ENCODE measurements at places on chromosomes 16 and 17. TPM values are rescaled to one million over a fixed set of nuclear protein-coding genes. Genes with fewer than 3 reads are reported as not detected.

The STAT5B gene
- total RNA-seq: 48.3 TPM

The CFAP119 gene
- 18.5 TPM for total RNA-seq

- H3K4me3 ChIP-seq: no peak overlapping the region
- no peak for DNase-seq
- H3K27me3 ChIP-seq: peaks cover 3% of the 10 kb centered on the region
- peaks cover 11% of the 10 kb centered on the region for H3K4me1 ChIP-seq
- H3K27ac ChIP-seq: peak overlapping the region; percentile 43
Observed at GRCh38 chr16:84034516-84034915, 8.1 kb downstream of the SLC38A8 start.

DNA sequence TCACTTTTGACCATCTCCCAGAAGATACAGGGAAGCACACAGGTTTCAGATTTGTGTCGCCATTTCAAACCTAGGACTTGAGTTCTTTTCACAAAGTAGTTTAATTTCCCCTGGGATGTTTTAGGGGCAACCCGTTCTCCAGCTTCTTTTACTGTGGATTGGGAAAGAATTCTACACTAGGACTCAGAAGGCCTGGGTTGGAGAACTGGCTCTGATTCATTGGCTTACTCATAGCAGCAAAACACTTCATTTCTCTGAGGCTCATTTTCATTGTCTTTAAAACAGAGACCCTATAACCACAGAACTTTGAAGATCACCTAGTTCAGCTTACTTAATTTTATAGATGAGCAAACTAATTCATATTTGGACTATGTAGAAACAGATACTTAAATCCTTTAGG, 175.9 kb upstream of the SALL1 start:
- no peak for DNase-seq
- no peak overlapping the region for H3K27ac ChIP-seq
- H3K27me3 ChIP-seq: no peaks in the 10 kb centered on the region

All from neural crest cell (in vitro differentiated cells).